NCI-H1105 (cell line): ENCODE measurements at places on chromosomes 12 and 14.

DNA sequence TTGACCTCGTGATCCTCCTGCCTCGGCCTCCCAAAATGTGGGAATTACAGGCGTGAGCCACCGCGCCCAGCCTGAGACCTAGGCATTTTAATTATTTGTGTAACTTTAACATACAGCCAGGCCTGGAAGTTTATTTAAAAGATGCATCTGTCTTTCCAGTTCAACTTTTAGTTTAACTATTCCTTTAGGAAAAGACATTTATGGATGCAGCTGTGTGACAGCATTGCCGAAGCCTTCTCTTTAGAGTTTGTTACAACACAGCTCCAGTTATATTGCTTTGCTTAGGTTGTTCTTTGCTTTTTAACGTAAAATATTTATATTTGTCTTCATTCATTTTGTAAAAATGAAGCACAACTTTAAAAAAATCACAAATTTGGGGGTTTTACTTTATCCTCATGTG lies 67.0 kb downstream of the DIP2B start:
- no peak for DNase-seq

GRCh38 chr14:100526632-100527031 lies 60.6 kb downstream of the BEGAIN start:
- DNase-seq = no peak

- DNase-seq = no peak
Measured at GRCh38 chr12:15712160-15712559, 77.0 kb downstream of the EPS8 start.

GRCh38 chr12:25996677-25997076 lies 38.2 kb downstream of the RASSF8 start:
- no peak for DNase-seq

DNA sequence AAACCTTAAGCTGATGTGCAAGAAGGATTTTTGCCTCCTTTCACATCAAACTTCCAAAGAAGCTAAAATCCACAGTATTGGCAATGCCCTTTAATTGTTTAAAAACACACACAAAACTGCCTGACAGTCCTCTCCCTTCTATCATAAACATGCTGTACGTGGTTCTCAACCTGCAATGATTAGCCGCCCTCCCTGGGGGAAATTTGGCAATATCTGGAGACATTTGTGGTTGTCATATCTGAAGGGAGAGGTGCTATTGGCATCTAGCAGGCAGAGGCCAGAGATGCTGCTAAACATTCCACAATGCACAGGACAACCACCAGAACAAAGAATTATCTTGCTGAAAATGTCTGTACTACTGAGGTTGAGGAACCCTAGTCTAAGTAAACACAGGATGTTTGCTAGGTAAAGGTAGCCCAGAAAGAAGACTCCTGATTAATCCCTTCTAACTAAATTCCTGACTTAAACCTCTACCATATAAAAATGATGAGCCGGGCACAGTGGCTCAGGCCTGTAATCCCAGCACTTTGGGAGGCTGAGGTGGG lies 1.2 kb downstream of the ACOT6 start:
- no peak for DNase-seq

- DNase-seq = no peak
Measured at GRCh38 chr12:92030618-92031017, 115.0 kb downstream of the BTG1 start.

GRCh38 chr14:44657203-44657602 lies 150.1 kb upstream of the FSCB start:
- DNase-seq = peak; percentile 53
